ENCODE measurements at places on chromosomes 6 and 20. TPM values are rescaled to one million over a fixed set of nuclear protein-coding genes. Genes with fewer than 3 reads are reported as not detected.

The ULBP2 gene
- 5.3 TPM for total RNA-seq

GRCh38 chr6:37074053-37074827 is 68.8 kb downstream of the FGD2 start:
- no peak for DNase-seq

The KCNS1 gene
- 2.7 TPM for total RNA-seq

The ANKRD66 gene
- 0.16 TPM for total RNA-seq

GRCh38 chr6:1895721-1896120 is 286.0 kb downstream of the FOXC1 start:
- DNase-seq: no peak

DNA sequence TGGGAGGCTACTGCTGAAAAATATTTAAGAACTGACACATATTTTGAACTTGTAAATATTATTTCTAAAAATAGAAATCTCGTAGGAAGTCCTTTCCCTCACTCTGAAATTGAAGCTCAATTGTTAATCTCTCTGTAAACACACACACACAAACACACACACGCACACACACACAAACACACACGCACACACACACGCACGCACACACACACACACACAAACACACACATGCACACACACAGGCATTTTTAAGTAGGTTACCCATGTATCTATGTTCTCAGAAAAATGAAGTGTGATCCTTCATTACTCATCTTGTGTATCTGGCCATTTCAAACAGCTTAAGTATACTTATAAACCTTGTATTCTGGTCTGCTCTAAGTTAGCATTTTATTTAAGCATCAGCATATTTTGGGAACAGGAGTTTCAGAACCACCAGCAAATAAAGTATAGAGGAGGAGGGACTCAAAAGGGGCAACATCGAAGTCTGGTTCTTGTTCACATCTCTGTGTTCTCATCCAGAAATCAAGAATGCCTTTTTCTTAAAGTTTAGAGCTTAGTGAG is 11.6 kb downstream of the CCN6 start:
- DNase-seq: no peak

DNA sequence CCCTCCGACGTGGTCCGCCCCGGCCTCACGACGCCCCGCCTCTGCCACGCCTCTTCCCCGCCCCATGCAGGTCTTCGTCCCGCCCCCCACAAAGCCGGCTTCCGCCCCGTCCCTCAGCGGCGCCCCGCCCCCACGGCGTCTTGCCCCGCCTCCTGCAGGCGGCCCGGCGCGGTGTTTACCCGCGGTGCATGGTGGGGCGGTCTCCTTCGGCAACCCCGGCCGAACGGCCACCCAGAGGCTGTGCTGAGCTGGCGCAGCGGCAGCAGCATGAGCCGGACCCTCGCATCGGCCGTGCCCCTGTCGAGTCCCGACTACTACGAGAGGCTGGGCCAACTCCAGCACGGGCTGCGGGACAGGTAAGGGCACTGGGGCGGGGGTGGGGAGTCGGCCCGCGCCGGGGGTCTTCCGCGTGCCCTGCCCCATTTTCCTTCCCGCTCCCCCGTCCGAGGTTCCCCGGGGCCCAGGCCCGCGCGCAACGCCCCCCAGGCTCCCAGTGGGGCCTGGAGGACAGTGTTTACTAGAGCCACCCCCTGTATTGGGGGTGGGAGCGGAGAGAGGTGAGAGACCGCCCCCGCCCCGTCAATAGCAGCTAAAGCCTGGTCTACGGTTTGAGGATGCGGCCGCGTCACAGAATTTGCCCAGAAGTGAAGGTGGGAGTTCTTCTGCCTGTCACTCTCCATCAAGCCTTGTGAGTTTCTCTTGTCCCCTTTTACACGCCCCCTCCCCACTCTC is at the start of gene KIZ:
Gene KIZ (plus strand): TSS at position 234 of the 732 bp plus-strand sequence. CDS start 34 bp downstream, at position 268.
- peak; percentile 95 for DNase-seq

The PLEKHG1 gene
- total RNA-seq: 7.3 TPM

The LY6G6F gene
- total RNA-seq: not detected

DNA sequence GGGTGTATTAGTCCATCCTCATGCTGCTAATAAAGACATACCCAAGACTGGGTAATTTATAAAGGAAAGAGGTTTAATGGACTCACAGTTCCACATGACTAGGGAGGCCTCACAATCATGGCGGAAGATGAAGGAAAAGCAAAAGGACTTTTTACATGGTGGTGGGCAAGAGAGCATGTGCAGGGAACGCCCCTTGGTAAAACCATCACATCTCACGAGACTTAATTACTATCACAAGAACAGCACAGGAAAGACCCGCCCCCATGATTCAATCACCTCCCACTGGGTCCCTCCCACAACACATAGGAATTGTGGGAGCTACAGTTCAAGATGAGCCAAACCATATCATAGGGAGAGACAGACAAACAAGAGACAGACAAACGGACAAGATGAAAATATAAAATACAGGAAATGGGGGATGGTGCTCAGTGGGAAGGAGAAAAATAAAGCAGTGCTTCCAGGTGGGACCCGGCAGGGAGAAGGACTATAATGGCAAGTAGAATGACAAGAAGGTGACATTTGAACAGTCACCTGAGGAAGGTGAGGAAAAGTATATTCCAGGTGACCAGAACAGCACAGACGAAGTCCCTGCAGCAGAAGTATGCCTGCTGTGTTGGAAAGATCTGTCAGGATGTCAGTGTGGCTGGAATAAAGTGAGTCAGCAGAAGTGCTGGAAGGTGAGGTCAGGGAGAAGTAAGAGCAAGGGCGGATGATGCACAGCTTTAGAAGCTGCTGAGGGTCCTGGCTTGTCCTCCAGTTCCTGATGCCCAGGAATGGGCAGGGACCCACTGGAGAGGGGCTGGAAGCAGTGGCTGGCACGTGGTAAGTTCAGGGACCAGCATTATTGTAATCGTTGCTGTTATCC is 61.1 kb downstream of the SLC2A10 start:
- no peak for DNase-seq

The PRND gene
- total RNA-seq: 1.1 TPM
